Activated CD4-positive, alpha-beta T cell treated with anti-CD3 and anti-CD28 coated beads, Interleukin-2, amount 10 ng/mL, durations not matched to agents 7 days and 5 days (primary cell): ENCODE measurements at places on chromosomes 12 and 14.

DNA sequence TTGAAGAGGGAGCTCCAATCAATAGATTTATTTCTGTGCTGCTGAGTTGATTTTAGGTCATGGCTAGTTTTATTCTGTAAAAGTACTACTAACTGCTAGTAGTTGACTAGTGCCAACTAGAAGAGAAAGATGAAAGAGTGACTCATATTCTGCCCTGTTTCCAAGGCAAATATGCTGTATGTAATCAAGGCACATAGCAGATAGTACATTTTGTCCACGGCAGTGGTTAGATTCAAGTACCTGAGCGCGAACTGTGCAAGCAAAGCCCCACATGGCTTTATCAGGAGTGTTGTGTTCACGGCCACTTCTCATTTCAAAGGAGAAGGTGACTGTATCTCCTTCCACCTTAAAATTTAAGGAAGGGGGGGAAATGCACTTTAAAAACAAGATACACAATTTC, 126.8 kb downstream of the TRAFD1 start:
- DNase-seq = no peak

DNA sequence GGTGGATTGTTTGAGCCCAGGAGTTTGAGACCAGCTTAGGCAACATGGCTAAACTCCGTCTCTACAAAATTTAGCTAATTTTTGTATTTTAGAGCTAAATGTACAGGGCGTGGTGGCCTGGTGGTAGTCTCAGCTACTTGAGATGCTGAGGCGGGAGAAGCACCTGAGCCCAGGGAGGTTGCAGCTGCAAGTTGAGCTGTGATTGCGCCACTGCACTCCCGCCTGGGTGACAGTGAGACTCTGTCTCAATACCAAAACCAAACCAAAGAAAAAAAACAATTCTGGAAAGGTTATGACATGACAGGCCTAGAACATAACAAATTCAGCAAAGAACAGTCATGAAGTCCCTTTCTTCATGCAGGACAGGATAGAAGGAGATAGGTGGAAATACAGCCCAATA, 25.7 kb downstream of the WDR89 start:
- no peak for DNase-seq

- DNase-seq = no peak
Measured at GRCh38 chr12:120797677-120798642, 72.3 kb downstream of the ACADS start.

DNA sequence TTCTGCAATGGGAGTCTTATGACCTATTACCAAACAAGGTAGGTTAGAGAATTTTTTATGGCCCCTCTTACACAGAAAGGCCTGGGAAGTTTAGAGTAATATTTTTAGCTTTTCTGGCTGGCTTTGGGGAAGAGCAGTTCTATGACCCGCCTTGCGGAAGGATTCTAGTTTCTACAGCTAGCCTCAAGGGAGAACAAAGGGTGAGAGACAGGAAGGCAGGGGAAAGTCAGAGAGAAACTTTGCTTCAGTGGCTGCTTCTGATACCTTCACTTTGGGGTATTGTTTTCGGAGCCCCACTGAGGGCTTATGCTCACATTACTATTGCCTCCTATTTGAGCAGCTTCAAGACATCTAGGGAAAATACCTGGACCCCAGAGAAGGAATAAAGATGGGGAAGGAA, 80.7 kb upstream of the NUDT4 start:
- no peak for DNase-seq

GRCh38 chr14:39230416-39231035, 3.2 kb upstream of the MIA2 start:
- DNase-seq = no peak

DNA sequence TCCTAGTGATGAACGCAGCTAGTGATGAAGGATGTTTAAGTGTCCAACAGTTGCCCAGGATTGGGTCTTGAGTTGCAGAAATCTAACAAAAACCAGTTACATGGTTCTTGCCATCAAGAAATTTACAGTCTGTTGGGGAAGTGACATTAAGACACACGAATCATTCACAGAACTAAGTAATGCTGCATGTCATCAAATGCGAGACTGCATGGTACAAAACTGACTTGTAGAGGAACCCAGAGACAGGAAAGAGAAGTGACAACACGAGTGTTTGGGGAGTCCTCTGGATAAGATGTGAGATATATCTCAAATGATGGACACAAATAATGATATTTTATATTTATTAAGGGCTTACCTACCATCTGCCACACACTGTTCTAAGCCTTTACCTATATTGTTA, 6.1 kb upstream of the SYNE3 start:
- DNase-seq = no peak

GRCh38 chr14:89540009-89540829, 123.2 kb upstream of the FOXN3 start:
- no peak for DNase-seq

GRCh38 chr14:31550589-31550988, 10.6 kb upstream of the NUBPL start:
- DNase-seq = no peak

DNA sequence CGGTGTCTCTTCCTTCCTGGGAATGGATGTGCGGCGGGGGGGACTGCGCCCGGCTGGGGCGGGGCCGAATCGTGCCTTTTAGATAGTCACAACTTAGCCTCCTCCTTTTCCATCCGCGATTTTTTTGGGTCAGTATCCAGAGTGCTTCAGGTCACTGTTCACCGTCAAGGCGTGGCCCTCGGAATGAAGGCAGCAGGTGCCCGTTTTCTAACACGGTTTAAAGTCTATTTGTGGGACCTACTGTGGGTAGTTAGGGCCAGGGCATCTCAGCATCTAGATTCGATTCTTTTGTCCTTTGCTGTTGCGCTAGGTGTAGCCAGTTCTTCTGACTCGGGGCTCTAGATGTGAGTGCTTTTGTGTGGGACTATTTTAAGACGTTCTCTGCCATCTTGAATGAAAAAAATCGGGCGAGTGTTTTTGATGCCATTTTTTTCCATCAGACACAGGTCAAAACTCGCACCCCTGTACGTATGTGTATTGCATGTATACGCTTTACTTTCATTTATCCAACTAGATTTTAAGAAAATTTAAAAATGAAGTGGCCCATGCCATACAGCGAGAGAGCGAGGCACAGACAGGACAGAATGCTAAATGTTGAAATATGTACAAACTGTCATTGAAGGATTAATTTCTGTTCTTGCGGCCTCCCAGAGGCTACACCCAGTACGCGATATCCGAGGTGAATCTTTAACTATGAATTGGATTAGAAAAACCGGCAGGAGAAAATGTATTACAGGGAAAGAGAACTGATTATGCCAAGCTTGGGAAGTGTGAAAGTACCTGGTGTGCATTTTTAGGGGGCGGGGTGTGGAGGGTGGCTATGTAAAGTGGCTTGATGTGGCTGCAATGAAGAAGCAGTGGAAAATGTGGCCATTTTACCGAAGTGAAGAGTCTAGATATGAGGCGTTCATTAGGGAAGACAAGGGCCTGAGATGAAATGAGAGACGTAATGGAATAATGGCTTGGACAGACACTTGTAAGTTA, 835 bp downstream of the VEZT start:
- DNase-seq = peak; percentile 57

- no peak for DNase-seq
Measured at GRCh38 chr14:34971801-34972200, 11.0 kb upstream of the SRP54 start.

- DNase-seq = no peak
Measured at GRCh38 chr14:31449971-31450610, 7.2 kb downstream of the DTD2 start.

GRCh38 chr14:61499991-61500390, 178.6 kb downstream of the PRKCH start:
- DNase-seq = no peak
